Amniotic stem cell (primary cell): ENCODE measurements at places on chromosomes 6 and 20.

DNA sequence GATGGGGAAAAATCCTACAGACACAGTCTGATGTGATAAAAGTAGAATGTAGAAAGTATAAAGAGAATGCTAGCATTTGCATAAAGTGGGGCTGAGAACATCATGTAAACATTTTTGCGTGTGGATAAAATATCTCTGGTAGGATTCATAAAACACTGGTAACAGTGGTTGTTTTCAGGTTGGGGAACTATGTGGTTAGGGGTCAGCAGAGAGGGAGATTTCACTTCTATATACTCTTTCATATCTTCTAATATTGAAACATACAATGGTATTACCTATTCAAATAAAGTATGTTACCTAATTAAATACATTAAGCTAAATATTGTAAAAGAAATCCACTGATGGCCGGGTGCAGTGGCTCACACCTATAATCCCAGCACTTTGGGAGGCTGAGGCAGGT is 96.2 kb upstream of the CCDC167 start:
- DNase-seq, result no peak

- no peak for DNase-seq
These were observed 14.7 kb upstream of the C6orf141 start for GRCh38 chr6:49535795-49536194.

- DNase-seq, result no peak
These were observed 1.7 kb downstream of the BTN3A3 start for GRCh38 chr6:26441977-26442376.

GRCh38 chr6:52125139-52125538 is 37.7 kb upstream of the PKHD1 start:
- DNase-seq, result no peak

GRCh38 chr20:2312876-2313275 is 17.1 kb downstream of the TGM3 start:
- DNase-seq, result no peak

- no peak for DNase-seq
These were observed 28.2 kb downstream of the POPDC3 start for GRCh38 chr6:105151644-105152043.
